ENCODE measurements at places on chromosomes 3 and 15.

GRCh38 chr3:42844412-42844713 lies 31.3 kb downstream of the CYP8B1 start:
- DNase-seq = no peak

DNA sequence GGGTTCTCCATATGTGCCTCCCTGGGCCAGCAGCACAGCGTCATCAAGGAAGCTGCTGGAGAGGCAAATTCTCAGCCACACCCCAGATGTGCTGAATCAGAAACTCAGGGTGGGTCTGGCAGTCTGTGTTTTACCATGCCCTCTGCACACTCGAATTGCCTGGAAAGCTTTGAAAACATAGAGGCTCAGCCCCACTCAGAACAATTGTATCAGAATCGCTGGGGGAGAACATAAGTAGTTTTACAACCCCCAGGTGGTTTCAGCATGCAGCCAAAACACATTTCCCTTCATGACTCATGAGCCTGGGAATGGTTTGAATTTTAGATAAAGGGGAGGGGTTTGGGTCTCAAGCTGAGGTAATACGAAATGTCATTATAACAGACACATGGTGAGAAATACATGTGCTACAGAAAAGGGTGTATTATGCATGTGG lies 9.6 kb downstream of the TGM4 start:
- no peak for DNase-seq

GRCh38 chr3:188749010-188749617 lies 422.7 kb upstream of the TPRG1 start:
- no peak for DNase-seq

DNA sequence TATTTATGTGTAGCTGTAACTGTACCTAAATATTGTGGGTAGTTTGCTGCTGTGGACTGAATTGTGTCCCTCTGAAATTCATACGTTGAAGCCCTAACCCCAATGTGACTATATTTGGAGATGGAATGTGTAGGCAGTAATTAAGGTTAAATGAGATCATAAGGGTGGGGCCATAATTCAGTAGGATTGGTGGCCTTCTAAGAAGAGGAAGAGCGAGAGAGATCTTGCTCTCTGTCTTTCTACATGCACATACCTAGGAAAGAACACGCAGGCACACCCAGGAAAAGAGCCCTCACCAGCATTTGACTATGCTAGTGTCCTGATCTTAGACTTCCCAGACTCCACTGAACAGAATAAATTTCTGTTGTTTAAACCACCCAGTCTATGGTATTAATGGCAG lies 67.6 kb upstream of the CFAP20DC start:
- no peak for DNase-seq
